ENCODE measurements at places on chromosomes 2 and 18. TPM values are rescaled to one million over a fixed set of nuclear protein-coding genes. Genes with fewer than 3 reads are reported as not detected.

Gene GKN2
- total RNA-seq, result 0.24 TPM

Gene INHBB
- 0.16 TPM for total RNA-seq

Gene REG1B
- not detected for total RNA-seq

Gene C2orf81
- total RNA-seq, result 3.5 TPM

Gene IL1R1
- total RNA-seq, result 1.7 TPM

Gene MERTK
- 0.10 TPM for total RNA-seq

Gene SIX2
- total RNA-seq, result not detected

Gene SALL3
- not detected for total RNA-seq

Gene KCNS3
- 4.4 TPM for total RNA-seq

Gene NYAP2
- total RNA-seq, result not detected

Gene TMEFF2
- total RNA-seq, result 15.2 TPM

Gene C2orf78
- not detected for total RNA-seq

Gene SH3YL1
- 22.5 TPM for total RNA-seq

Gene FN1
- total RNA-seq, result 15.5 TPM

Gene SP140L
- 13.0 TPM for total RNA-seq

Gene ZAP70
- not detected for total RNA-seq

Gene PIEZO2
- total RNA-seq, result 1.8 TPM

Gene EPHA4
- total RNA-seq, result 28.1 TPM

Gene FOXI3
- total RNA-seq, result not detected

Gene PLEK
- not detected for total RNA-seq

Gene CDH19
- total RNA-seq, result not detected

Gene TSPYL6
- total RNA-seq, result not detected

Gene ZSWIM2
- not detected for total RNA-seq

Gene CENPA
- 35.8 TPM for total RNA-seq

Gene ACSL3
- total RNA-seq, result 133 TPM

Gene C2orf66
- 0.26 TPM for total RNA-seq

Gene SCYGR4
- not detected for total RNA-seq

Gene SPATA3
- not detected for total RNA-seq

Gene HAUS1
- total RNA-seq, result 50.3 TPM

Gene PKDCC
- 4.8 TPM for total RNA-seq

Gene ZNF521
- total RNA-seq, result not detected

Gene CXCR1
- not detected for total RNA-seq

Gene ONECUT2
- 0.71 TPM for total RNA-seq

Gene PROM2
- total RNA-seq, result 1.3 TPM

Gene SMYD1
- total RNA-seq, result not detected

Gene HRH4
- not detected for total RNA-seq

Gene DOK6
- total RNA-seq, result not detected
